Heart right ventricle (tissue), 16 donors: ENCODE measurements at places on chromosomes 13 and 19. TPM values are rescaled to one million over a fixed set of nuclear protein-coding genes. Genes with fewer than 3 reads are reported as not detected.

DNA sequence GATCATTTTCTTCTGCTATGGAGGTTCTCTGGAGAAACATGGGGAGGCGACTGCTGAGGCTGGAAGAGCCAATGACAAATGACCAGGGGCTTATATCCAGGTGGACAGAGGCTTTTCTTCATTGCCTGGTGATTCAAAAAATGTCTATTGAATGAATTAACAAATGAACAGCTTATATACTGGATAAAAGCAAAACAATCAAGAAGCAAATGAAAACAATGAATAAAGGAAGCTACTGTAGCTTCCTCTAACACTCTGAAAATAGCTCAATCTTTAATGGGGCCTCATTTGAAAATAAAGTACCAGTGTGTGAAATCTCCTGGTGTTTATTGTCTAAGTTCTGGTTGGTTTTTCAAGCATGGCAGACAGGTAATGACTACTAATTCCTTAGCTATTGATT is 167.5 kb upstream of the TMTC4 start:
- no peaks in the 10 kb centered on the region for H3K4me1 ChIP-seq
- H3K27me3 ChIP-seq, result no peaks in the 10 kb centered on the region
- DNase-seq, result no peak
- H3K4me3 ChIP-seq, result no peak overlapping the region

DNA sequence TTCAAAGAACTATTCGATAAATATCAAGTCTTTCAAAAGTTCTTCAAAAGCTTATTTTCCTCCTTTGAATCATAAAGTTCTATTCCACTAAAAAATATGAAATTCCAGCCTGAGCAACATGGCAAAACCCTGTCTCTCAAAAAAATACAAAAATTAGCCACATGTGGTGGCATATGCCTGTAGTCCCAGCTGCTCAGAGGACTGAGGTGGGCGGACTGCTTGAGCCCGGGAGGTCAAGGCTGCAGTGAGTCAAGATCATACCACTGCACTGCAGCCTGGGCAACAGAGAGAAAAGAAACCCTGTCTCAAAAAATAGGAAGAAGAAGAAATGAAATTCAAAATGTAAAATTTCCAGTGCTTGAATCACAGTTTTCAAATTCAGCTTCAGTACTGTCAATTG is 24.6 kb downstream of the CAB39L start:
- H3K27me3 ChIP-seq, result no peaks in the 10 kb centered on the region
- DNase-seq, result no peak
- H3K36me3 ChIP-seq, result no peaks in the 10 kb centered on the region
- no peak overlapping the region for H3K27ac ChIP-seq
- no peak overlapping the region for H3K4me3 ChIP-seq
- no peaks in the 10 kb centered on the region for H3K4me1 ChIP-seq

The SCN1B gene
- total RNA-seq, result 44.7 TPM

DNA sequence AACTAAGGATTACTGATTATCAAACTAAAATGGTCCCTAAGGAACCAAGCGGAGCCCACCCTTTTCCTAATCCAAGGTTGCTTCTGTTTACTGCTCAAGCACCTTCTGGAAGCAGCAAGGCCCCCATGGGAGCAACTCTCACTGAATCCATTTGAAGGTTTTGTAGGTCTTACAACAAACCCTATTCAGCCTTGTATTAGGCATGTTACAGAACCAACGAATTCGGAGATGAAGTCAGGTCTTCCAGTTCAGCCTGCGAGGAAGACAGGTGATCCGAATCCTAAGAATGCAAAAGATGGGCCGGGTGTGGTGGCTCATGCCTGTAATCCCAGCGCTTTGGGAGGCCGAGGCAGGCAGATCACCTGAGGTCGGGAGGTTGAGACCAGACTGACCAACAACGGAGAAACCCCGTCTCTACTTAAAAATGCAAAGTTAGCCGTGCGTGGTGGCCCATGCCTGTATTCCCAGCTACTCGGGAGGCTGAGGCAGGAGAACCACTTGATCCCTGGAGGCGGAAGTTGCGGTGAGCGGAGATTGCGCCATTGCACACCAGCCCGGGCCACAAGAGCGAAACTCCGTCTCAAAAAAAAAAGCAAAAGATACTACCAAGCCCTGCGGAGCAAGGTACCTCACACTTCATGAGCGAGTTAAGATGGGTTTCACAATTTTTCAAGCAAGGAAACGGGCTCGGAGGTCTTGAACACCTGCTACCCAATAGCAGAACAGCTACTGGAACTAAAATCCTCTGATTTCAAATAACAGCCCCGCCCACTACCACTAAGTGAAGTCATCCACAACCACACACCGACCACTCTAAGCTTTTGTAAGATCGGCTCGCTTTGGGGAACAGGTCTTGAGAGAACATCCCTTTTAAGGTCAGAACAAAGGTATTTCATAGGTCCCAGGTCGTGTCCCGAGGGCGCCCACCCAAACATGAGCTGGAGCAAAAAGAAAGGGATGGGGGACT is 609 bp downstream of the ZAR1L start:
- H3K27ac ChIP-seq, result peak overlapping the region; percentile 82
- no peaks in the 10 kb centered on the region for H3K36me3 ChIP-seq
- H3K4me3 ChIP-seq, result peak overlapping the region; percentile 71
- no peaks in the 10 kb centered on the region for H3K27me3 ChIP-seq
- DNase-seq, result peak; percentile 48

DNA sequence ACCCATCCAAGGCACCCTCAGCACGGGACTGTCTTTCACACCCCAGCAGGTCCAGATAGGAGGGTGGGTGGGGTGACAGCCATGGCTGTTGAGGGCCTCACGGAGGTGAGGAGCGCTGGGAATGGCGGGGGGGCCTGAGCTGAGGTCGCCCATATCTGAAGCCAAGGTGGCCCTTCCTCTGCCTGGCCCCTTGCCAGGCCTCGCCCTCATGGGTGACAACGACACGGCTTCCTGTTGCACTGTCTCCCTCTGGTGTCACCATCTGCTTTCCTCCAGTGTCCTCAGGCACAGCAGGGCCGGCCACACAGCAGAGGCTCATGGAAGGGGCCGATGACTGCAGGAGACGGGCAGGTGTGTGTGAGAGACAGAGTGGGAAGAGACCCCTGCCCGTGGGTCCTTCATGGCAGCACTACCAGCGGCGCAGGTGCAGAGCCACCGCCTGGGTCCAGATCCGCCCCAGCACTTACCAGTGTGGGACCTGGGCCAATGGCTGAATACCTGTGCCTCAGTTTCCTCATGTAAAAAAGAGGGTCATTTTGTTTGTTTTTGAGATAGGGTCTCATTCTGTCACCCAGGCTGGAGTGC is 8.1 kb upstream of the NKPD1 start:
- H3K36me3 ChIP-seq, result no peaks in the 10 kb centered on the region
- no peak overlapping the region for H3K4me3 ChIP-seq
- H3K4me1 ChIP-seq, result peaks cover 35% of the 10 kb centered on the region
- H3K27ac ChIP-seq, result no peak overlapping the region
- no peaks in the 10 kb centered on the region for H3K27me3 ChIP-seq

The METTL21C gene
- not detected for total RNA-seq

- no peaks in the 10 kb centered on the region for H3K27me3 ChIP-seq
- H3K27ac ChIP-seq, result peak overlapping the region; percentile 44
- no peak for DNase-seq
- peaks cover 61% of the 10 kb centered on the region for H3K4me1 ChIP-seq
- H3K36me3 ChIP-seq, result no peaks in the 10 kb centered on the region
Observed at GRCh38 chr19:33395561-33396550, 22.3 kb downstream of the CEBPG start.

DNA sequence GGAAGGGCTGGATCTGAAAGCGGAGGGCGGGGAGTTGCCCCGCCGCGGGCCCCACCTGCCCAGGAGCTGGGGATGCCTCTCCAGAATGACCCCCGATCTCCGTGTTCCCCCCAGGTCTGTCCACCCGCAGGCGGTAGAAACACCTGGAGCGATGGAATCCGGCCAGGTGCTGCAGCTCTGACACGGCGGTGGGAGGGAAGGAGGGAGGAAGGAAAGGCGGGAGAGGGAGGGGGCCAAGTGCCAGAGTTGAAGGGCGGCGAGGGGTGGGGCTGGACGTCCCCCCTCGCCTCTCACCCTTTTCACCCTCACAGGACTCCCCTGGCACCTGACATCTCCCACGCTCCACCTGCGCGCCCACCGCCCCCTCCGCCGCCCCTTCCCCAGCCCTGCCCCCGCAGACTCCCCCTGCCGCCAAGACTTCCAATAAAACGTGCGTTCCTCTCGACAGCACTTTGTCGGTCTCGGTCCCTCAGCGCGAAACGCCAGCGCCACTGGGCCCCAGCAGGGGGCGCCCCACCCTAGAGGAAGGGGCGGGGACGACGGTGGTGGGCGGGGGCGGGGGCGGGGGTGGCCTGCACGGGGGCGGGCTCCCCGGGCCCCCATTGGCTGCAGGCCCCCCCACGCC is 337 bp upstream of the FXYD7 start:
- H3K27ac ChIP-seq, result no peak overlapping the region
- H3K36me3 ChIP-seq, result no peaks in the 10 kb centered on the region
- no peaks in the 10 kb centered on the region for H3K27me3 ChIP-seq

GRCh38 chr13:72062566-72062965 is 195.6 kb upstream of the DACH1 start:
- no peaks in the 10 kb centered on the region for H3K36me3 ChIP-seq
- H3K27ac ChIP-seq, result no peak overlapping the region
- no peak for DNase-seq
- no peaks in the 10 kb centered on the region for H3K4me1 ChIP-seq
- H3K4me3 ChIP-seq, result no peak overlapping the region

- H3K4me1 ChIP-seq, result peaks cover 21% of the 10 kb centered on the region
- DNase-seq, result no peak
- H3K36me3 ChIP-seq, result peaks cover 8% of the 10 kb centered on the region
- no peak within 1 kb of the TSS for H3K4me3 ChIP-seq
- H3K27ac ChIP-seq, result peak within 1 kb of the TSS; percentile 46
Observed at GRCh38 chr13:99307247-99307646, at the start of gene GPR183. TSS of gene GPR183 (minus strand) at chr13:99307399. CDS start at chr13:99296145, 11,254 bp downstream.

DNA sequence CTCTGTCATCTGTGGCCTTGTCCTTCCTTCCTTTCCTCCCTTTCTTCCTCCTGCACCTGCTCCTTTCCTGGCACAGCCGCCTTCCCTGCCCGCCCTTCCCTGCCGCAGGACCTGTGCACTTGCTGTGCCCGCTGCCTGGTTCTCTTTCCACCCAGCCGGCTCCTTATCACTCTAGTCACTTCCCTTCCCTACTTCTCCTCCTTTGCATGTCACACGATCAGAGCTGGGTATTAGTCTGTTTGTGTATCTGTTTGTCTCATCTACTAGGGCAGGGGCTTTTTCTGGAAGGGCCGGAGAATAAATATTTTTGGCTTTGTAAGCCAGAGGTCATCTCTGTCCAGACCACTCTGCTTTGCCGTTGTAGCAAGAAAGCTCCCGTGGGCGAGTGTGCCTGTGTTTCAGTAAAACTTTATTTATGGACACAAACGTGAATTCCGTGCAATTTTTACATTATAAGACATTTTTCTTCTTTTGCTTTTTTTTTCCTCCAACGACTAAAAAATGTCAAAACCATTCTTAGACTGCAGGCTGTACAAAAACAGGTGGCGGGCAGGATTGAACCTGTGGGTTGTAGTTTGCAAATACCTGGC is 6.1 kb downstream of the KDM4B start:
- no peak for DNase-seq
- H3K36me3 ChIP-seq, result peaks cover 7% of the 10 kb centered on the region
- no peak overlapping the region for H3K27ac ChIP-seq
- H3K27me3 ChIP-seq, result no peaks in the 10 kb centered on the region
- H3K4me3 ChIP-seq, result no peak overlapping the region

The ZNF730 gene
- 0.12 TPM for total RNA-seq

GRCh38 chr13:59439776-59440428 is 723.8 kb downstream of the DIAPH3 start:
- H3K27me3 ChIP-seq, result no peaks in the 10 kb centered on the region
- no peaks in the 10 kb centered on the region for H3K4me1 ChIP-seq
- no peak overlapping the region for H3K4me3 ChIP-seq
- no peak for DNase-seq

- no peaks in the 10 kb centered on the region for H3K36me3 ChIP-seq
- H3K27me3 ChIP-seq, result no peaks in the 10 kb centered on the region
- no peak overlapping the region for H3K27ac ChIP-seq
- no peak for DNase-seq
- H3K4me1 ChIP-seq, result no peaks in the 10 kb centered on the region
Observed at GRCh38 chr13:109114162-109114561, 484.8 kb downstream of the MYO16 start.

DNA sequence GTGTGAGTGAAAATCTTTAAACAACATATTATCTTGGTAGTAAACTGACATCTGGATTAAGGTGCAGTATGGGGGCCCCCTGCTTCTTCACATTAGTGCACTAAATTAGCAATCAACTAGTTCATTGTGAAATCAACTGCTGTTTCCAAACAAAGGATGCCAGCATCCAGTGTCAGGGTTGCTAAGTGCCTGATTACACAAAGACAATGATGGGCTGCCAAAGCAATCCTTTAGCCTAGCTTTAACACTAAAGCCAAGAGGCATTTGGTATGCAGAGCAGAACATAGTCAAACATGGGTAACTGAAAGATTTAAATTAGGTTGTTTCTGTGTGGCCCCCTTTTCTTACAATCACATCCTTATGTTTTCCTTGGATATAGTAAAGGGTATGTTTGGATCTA is 543.1 kb upstream of the SLITRK5 start:
- H3K4me1 ChIP-seq, result no peaks in the 10 kb centered on the region
- no peak overlapping the region for H3K27ac ChIP-seq
- no peaks in the 10 kb centered on the region for H3K27me3 ChIP-seq
- no peak overlapping the region for H3K4me3 ChIP-seq
- no peak for DNase-seq
